Foreskin fibroblast (primary cell): ENCODE measurements at places on chromosomes 12 and 14.

- DNase-seq, result no peak
Measured at GRCh38 chr14:90799420-90799819, 16.8 kb downstream of the TTC7B start.

DNA sequence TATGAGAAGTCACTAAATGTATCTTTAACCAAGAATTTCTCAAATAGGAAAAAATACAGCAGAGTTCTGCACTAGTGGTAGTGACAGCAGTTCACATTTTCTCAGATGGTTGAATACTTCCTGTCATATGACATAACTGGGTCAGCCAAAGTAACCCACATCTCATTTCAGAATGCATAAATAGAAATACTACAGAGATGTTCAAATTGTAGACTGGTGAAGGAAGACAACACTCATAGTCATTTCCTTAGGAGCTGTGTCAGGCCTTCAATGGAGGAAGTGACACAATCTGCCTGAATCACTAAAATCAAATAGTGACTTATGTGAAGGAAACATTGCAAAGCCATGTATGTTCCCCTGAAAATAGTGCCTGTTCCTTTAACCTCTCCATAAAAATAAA, 32.4 kb downstream of the FERMT2 start:
- peak; percentile 80 for DNase-seq

GRCh38 chr14:83847102-83847501, 1682.8 kb upstream of the FLRT2 start:
- no peak for DNase-seq

DNA sequence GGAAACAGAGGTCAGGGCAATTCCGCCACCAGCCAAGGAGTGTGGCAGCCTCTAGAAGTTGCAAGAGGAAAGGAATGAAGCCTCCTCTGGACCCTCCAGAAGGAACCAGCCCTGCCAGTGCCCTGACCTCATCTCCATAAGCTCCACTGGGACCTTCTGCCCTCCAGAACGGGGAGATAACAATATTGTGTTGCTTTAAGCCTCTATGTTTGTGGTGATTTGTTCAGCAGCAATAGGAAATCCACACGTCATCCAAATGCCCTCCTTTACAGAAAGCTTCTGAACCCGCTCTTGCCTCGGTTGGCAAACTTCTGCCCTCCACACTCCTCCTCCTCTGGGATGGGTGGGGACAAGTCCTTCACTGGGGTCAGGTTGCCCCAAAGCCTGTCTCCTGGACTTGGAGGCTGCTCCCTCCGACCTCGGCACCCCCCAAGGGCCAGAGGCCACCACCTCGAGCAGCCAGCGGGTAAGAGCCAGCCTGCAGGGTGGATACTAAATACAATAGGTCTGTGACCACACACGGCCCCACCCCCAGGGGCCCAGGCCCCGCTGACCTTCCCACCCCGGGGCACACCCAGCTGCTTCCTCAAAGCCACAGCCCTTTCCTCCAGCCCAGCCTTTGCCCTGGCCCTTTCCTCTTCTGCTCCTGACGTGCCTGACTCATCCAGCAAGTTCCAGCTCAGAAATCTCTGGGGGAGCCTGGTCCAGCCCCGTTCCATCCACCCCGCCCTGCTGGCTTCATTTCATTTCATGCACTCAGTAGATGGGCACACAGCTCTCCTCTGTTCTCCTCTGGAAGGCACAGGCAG, 58.7 kb upstream of the NCOR2 start:
- DNase-seq, result peak; percentile 77

DNA sequence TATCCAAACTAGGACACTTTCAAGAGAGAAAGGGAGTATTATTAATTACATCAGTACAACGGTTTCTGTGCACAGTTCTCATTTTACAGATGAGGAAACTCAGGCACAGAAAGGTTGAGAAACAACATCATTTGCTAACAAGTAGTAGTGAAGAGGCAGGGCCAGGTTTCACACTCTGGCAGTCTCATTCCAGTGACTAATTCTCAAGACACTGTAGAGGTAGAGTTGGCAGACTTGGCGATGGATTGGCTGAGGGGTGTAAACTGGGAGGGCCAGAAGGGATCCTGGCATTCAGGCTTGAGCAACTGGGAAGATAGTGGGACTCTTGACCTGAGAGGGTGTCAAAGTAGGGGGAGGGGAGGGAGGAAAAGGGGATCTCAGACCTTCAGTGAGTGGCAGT, 73.8 kb upstream of the BDKRB2 start:
- no peak for DNase-seq

- no peak for DNase-seq
Measured at GRCh38 chr12:10128687-10129086, 1.3 kb downstream of the CLEC7A start.

DNA sequence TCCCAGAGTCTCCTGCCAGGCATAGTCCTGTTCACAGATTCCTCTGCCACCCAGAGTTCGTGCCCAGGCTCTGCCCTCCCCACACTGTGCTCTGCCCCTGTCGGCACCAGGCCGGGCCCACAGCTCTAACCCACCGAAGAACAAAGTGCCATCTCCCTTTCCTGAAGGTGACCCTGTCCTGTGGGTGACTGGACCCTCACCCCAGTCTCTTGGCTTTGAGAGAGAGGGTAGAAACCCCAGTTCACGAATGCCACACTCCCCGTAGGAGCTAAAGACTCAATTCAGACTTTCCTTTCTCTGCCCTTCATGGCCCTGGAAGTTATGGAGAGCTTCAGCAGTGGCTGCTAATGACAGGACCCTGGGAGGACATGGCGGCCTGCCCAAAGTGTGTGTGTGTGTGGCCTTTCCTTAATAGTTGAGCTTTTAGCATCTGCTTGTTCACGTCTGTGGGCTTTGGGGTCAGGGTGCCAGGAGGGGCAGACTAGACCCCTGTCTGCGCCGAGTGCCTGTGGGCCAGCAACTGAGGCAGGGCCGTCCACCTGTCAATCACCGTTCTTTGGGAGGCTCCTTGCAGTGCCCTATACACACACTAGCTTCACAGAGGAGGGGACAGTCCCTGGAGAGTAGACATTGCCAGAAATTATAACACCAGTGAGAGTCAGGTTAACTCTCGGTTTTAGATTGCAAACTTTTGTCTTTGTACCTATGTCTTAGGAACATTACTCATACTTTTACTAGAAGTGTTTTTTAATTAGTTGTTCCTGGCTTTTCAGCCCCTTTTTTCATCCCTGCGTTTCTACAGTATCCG, 84.6 kb upstream of the DYNC1H1 start:
- no peak for DNase-seq

DNA sequence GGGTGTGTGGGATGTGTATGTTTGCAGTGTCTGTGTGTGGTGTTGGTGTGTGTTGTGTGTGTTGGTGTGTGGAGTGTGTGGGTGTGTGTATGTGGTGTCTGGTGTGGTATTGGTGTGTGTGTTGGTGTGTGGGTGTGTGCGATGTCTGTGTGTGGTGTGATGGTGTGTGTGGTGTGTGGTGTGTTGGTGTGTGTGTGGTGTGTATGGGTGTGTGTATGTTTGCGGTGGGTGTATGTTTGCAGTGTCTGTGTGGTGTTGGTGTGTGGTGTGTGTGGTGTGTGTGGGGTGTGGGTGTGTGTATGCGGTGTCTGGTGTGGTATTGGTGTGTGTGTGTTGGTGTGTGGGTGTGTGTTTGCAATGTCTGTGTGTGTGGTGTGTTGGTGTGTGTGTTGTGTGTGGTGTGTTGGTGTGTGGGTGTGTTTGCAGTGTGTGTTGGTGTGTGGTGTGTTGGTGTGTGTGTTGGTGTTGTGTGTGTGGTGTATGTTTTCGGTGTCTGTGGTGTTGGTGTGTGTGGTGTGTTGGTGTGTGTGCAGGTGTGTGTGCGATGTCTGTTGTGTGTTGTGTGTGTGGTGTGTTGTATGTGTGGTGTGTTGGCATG, 15.7 kb downstream of the MLXIP start:
- no peak for DNase-seq

GRCh38 chr12:5691943-5692342, 253.1 kb downstream of the ANO2 start:
- peak; percentile 7 for DNase-seq

DNA sequence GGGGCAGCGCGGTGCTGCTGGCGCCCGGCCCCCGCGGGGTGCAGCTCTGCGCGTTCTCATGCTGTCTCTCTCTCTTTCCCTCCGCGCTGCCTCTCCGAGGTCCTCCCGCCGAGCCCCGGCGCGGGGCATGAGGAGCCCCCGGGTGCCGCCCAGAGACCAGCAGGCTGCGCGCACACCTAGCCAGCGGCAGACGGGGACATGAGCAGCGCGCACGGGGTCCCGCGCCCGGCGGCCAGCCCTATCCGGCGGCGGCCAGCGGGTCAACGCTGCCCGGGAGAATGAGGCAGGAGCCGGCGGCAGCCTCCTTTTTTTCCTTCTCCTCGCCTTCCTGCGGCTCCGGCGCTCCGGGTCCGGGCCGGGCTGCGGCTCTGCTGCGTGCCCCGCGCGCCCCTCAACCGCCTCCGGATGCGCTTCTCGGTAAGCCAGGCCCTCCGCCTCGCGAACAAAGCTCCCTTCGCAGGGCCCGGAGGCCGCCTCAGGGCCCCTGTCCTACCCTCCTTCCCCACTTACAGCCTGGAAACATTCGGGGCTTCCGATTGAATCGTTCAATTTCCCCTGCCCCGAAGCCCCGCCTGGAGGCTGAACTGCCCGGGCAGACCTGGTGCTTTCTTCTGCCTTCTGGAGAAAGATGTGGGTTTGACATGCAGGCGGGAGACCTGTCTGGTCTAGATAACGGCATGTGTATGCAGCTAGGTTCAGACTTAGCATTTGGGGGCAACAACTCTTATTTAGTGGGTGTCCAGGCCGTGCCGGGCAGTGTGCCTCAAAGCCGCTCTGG, at the start of gene TUNAR:
Gene TUNAR, plus strand, starts transcription at position 72 of the 778 bp plus-strand sequence.
- DNase-seq, result peak; percentile 1

DNA sequence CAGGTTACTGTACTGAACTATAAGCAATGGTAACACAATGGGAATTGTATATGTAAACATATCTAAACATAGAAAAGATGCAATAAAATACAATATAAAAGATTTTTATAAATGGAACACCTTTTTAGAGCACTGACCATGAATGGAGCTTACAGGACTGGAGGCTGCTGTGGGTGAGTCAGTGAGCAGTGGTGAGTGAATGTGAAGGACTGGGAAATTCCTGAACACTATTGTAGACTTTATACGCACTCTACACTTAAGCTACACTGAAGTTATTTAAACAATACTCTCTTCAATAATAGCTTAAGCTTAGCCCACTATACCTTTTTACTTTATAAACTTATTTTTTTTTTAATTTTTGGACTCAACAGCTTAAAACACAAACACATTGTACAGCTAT, 313.5 kb downstream of the KCNC2 start:
- DNase-seq, result no peak

GRCh38 chr12:108511633-108512540, 3.2 kb upstream of the FICD start:
- peak; percentile 45 for DNase-seq

DNA sequence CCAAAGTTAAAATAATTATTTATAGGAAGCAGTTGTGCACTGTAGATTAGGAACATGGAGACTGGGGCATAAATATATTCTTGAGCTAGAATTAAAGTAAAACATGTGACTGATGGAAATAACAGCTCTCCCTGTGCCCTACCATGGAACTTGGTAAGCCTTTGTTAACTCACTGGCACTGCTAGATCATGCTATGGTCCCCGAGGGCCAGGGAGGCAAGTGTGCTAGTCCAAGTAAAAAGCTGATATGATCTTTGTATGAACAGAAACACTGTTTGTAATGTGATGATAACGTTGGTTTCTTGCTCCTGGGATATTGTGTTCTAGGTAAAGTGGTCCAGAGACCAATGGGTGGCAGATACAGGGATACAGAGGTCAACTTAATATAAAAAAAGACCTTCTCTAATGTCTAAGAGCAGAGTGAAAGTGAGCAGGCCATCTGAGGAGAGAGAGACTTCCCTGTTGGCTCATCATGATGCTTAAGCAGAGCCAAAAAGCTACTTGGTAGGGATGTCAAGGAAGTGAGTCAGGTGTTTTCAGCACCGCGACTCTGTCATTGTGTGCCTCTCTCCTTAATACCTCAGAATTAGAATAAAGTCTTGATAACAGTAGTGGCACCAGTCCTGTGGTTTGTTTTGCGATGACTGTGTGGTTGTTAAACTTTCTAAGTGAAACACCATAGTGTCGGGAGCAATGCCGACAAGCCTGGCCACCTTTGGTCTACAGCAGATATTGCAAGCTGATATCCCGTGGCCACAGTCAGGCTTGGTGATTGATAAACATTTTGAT, 27.6 kb downstream of the BICD1 start:
- DNase-seq, result peak; percentile 54

DNA sequence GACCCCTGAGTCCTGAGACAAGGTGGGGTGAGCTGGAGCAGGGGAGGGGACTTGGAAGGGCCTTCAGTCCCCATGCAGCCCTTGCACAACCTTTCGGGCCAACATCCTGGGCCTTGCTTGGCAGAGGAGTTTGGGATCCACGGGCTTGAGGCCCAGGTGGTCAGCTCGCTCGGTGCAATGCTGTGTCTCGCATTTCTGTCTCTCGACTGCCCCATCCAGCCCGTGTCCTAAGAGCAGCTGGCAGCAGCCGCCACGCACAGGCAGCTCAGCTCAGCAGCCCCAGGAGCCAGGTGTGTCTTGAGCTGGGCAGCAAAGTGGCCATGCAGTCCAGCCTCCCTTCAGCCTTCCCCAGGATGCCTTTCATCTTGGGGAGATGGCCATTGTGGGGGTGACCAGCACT, 10.8 kb downstream of the PACS2 start:
- DNase-seq, result no peak

GRCh38 chr12:108595711-108596647, 1.9 kb downstream of the TMEM119 start:
- DNase-seq, result peak; percentile 59

GRCh38 chr14:53621433-53621832, 335.2 kb downstream of the BMP4 start:
- DNase-seq, result no peak

DNA sequence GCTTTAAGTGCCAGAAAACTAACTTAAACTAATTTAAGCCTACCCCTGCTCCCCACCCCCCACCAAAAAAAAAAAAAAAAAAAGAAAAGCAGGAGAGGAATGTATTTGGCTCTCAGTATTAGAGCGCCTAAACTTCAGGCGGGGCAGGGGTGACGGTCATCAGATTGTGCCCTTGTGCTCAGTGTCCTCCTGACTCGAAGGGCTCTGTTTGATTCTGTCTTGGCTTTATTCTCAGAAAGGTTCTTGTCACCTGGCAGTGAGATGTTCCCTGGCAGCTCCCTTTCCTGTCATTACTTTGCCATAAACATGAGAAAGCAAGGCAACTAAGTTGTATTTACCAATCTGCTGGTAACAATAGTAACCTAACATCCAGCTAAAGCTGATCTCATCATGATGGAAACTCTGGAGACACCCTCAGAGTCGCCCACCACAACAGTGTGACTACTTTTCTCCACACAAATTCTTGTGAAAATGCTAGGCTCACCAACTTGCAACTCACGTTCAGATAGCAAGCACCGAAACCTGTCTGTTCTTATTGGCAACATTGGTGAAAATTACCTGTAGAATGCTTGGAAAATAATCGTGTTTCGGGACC, 39.0 kb upstream of the WNK1 start:
- no peak for DNase-seq

- no peak for DNase-seq
Measured at GRCh38 chr12:74393272-74393671, 144.4 kb upstream of the ATXN7L3B start.

DNA sequence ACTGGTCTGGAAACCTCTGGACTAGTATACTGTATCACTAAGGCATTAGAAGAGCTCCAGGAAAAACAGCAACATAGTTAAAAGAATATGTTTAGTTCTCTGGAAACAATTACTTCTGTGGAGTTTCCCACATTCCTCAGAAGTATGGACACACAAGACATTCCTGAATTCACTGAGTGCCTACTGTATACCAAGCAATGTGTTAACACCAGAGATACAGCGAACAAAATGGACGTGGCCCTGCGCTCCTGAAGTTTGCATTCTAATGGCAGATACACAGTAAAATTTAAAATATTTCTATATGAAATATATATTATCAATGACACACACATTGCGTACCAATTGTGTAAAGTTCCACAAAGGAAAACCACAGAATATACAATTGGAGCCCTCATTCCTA, 1.1 kb downstream of the ANGEL1 start:
- DNase-seq, result peak; percentile 14
